Activated T-helper 17 cell treated with anti-CD3 and anti-CD28 coated beads, Interleukin-2, amount 50 U/mL, for 72 hours (primary cell): ENCODE measurements at places on chromosomes 3 and 15. TPM values are rescaled to one million over a fixed set of nuclear protein-coding genes. Genes with fewer than 3 reads are reported as not detected.
A peak's percentile ranks its signal among the peaks of the same experiment; 100 is the strongest.

DNA sequence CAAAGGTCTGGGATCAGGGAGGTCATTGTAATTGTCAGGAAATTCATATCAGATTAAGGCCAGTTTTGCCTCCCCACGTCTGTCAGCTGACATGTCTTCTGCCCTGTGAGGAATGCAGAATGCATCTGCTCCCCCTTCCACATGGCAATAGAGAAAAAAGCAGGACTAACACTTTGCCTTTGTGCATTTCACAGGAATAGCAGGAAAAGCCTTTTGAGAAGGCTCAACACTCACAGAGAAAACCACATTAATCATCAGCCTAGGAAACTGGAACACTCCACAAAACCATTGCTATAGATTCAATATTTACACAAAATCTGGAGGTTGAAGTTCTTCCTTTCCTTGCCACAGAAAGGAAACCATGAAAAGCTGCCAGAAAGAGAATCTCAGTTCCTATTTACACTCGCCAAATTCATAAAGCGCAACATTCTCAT, 165.2 kb upstream of the HES1 start:
- ATAC-seq = peak; percentile 66

- ATAC-seq = no peak
Measured at GRCh38 chr3:42717306-42717705, 14.7 kb upstream of the HHATL start.

DNA sequence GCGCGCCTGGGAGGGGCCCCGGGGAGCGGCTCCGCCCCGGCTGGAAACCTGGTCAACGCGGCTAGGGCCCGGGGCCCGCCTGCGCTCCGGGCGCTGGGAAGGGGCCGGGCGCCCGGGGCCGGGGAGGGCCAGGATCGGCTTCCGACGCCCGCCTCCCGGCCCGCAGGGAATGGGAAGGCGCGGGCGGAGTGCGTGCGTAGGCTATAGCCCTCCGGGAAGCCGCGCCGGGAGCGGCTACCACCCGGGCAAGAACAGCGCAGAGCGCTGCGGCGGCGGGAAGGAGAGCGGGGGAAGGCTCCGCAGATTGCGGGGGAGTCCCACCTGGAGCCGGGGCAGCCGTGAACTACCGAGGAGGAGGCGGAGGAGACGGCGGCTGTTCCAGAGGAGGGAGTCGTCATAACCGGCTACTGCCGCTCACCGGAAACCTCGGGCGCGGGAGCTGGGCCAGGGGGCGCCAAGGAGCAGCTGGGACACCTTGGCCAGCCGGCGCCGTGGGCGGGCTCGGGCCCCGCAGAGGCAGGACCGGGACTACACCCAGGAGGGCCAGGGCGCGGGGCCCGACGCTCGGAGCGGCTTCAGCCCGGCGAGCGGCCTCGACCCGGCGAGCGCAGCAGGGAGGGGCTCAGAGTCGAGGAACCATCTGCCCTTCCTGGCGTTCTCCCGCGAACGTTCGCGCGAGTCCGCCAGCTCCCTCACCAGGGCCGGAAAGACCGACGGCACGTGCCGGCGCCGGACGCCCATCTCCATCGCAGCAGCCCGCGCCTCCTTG, at the start of gene EOGT:
EOGT (minus strand) TSS at position 432 of the 769 bp plus-strand sequence. CDS start 3,838 bp downstream, outside the sequence.
- ATAC-seq = peak; percentile 85

DNA sequence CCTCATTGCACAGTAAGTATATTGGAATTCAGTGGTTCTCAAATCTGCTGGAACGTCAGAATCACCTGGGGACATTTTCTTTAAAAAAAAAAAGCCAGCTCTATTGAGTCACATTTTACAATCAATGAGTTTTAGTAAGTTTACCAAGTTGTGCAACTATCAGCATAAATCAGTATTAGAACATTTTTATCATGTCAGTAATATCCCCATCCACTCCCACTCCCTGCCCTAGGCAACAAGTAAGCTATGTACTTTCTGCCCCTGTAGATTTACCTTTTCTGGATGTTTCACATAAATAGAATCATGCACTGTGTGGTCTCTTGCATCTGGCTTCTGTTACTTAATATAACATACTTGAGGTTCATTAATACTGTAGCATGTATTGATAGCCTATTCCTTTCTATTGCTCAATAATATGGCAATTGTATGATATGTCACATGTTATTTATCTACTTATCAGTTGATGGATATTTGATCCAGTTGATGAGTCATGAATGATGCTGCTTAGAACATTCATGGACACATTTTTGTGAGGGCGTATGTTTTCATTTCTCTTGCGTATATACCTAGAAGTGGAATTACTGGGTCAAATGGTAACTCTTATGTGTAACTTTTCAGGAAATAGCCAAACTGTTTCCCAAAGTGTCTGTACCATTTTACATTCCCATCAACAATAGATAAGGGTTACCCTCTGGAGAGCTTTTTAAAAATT, 180.5 kb downstream of the THSD4 start:
- no peak for ATAC-seq

DNA sequence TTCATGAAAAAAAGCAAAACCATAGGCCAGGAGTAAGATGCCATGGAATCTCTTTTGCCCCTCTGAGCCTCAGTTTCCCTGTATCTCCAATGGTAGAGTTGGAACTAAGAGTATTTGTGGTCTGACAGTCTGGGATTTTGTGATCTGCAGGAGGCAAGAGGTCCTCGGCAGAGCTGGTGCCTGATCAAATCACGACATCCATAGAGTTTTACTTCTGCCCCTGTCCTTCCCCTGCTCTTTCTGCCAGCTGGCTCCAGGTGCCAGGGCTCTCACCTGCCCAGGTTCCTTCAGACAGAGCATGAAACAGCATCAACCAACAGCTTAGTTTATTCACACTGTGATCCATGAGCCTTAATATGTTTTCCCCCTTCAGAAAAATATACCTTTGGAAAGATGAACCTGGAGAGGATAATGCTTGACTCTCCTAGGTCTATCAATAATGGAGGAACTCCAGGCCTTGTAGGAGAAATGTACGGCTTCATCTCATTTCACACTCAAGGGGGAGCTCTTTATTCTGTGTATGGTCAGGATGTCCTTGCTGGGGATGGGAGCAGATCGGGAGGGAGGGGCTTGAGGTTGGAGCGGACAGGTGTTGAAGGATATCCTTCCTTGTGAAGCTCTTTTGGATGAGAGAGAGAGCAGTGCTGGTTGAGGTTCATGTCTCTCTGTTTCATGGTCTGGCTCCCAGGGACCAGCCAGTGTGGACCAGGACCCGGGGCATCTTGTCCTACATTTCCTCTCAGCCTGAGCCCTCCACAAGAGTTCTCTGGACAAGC, 309.9 kb downstream of the RPLP1 start:
- no peak for ATAC-seq

DNA sequence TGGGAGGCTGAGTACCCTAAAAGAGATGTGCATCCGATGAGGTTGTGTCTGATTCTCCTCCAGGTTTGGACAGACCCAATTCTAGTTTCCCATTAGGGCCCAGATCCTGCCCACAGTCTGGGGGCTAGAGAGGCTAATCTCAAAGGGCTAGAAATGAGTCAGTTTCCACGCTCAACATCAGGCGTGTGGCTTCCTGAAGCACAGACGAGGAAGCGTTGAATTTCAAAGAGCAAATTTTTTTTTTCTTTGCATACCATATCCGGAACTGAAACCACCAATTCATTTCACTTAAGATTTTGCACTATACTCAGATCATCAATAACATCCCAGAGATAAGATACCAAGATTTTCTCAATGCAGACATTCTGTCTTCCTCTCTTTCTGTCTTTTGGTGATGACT, 173.8 kb upstream of the BCL6 start:
- peak; percentile 66 for ATAC-seq

GRK7 gene
- not detected for total RNA-seq

DNA sequence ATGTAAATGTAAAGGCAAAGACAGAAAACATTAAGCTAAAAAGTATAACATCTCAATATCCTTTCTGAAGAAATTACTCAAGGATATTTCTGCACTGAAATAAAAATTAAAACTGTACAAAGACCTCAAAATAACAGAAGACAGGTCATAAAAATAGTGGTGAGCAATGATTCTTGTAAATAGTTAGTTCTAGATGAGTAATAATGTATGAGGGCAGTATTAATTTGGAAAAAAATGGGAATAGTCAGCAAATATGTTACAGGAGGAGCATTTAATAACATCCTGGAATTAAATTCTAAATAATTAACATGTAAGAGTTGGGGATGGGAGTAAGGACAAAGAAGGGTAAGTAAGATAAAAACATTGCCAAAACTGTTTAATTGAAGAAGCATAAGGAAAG, 247.5 kb downstream of the DTWD1 start:
- ATAC-seq = no peak

GRCh38 chr15:52233405-52233804, 42.2 kb upstream of the GNB5 start:
- no peak for ATAC-seq

DNA sequence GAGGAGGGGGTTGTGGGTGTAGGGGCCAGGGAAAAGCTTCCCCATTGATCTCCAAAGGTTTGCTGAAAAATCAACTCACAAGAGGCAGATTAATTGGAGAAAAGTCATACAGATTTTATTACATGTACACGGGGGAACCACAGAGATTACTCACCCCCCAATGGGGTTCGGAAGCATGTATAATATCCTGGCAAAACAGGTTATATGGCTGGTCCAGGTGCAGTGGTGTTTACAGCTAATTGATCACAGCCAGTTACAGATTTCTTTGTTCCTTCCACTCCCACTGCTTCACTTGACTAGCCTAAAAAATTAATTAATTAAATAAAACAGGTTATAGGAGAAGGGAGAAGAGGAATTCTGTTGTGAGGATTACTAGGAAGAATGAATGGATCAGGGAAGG, 22.4 kb downstream of the PRKCI start:
- no peak for ATAC-seq

GRCh38 chr15:31477851-31478701, 151.4 kb downstream of the KLF13 start:
- no peak for ATAC-seq

DNA sequence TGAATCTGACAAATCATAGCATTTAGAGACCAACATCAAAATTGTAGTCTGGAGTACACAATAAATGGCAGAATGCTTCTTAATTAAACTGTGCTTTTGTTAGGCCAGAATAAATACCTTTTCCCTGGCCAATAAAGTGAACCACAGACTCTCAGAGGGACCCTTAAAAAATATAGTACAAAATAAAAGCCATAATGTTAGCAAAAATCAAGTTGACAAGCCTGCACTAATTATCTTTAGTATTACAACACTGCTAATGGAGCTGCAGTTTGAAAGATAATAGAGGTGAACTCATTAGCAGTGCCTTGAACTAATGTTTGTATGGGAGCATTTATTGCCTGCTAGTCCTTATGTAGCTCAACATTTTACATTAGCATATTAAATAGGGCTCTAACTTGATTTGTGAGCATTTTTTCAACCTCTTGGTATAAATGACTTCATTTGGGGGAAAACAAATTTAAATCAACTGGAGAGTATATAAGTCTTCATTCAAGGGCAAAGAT, 801.3 kb downstream of the EPHA3 start:
- ATAC-seq = no peak
